ENCODE measurements at places on chromosomes 12 and 14.

DNA sequence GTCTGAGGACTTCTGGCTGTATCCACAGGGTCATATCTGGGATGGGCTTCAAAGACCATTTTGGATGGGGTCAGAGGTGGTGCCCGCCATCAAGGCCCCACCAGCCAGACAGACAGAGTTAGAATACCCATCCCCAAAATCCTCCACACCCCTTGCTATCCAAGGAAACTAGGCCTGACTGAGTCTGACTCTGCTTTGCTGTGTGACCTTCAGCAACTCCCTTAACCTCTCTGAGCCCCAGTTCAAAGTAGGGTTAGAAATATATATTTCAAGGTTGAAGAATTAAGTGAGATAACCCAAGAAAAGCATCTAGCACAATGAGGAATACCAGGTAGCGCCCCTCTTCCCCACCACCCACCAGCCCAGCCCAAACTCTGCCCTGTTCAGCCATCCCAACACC lies 20.3 kb downstream of the BCL11B start:
- no peak for DNase-seq

- DNase-seq = no peak
These were observed 541.7 kb downstream of the NOVA1 start for GRCh38 chr14:26056036-26056616.

GRCh38 chr14:65469903-65470302 lies 57.4 kb downstream of the FUT8 start:
- no peak for DNase-seq

DNA sequence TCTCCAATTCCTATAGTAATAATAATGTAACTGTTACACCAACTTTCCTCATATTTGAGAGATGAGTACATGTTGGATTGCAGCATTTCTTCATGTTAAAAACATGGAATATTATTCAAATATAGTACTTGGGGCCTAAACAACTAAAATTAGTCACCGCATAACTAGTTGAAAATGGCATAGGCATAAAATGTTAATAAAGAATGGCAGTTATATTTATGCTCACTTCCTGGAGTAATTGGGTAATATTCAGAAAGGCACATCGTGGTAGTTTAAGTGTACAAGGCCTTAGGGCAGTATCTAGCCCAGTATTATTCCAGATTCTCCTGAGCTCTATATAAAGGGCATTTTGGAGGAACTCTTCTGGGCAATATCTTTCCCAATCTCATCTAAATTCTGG lies 46.0 kb downstream of the ERGIC2 start:
- DNase-seq = no peak

DNA sequence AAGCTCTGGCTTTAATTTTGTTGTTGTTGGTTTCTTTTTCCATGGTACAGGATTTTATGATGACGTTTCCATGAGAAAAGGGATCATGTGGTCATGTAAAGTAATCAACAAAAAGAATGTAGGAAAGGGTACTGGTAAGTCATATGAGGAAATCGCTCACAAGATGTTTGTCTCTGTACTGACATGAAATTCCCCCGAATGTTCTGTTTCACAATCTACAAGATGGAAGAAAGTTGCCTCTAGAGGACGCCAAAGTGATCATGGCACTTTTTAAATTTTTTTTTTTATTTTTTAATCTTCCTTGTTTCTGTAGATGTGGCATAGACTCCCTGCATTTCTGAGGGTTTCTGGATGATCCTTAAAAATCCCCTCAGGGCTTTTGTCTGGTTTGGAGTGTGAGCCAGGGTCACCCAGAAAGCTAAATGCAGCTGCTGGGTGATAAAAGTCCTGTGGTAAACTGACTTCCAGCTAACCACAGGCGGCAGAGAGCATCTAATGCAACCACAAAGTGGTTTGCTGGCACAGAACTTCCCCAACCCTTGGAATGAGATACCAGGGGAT lies 393.5 kb downstream of the CCDC91 start:
- DNase-seq = no peak

DNA sequence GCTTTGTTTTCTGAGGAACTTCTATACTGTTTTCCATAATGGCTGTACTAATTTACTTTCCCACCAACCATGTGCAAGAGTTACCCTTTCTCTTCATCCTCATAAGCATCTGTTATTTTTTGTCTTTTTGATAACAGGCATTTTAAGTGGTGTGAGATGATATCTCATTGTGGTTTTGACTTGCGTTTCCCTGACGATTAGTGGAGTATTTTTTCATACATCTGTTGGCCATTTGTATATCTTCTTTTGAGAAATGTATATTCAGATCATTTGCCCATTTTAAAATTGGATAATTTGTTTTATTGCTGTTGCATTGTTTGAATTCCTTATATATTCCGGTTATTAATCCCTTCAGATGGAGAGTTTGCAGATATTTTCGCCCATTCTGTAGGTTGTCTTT lies 10.2 kb upstream of the HMGA2 start:
- no peak for DNase-seq

GRCh38 chr14:50539051-50539450 lies 6.7 kb upstream of the MAP4K5 start:
- no peak for DNase-seq

GRCh38 chr12:109888179-109889020 lies 8.1 kb upstream of the GLTP start:
- DNase-seq = no peak

- no peak for DNase-seq
These were observed 40.7 kb downstream of the C12orf50 start for GRCh38 chr12:87988534-87988933.

GRCh38 chr14:89899917-89900663 lies 54.4 kb downstream of the EFCAB11 start:
- no peak for DNase-seq
